Activated naive CD8-positive, alpha-beta T cell treated with anti-CD3 and anti-CD28 coated beads, Interleukin-2, amount 10 ng/mL, durations not matched to agents 7 days and 5 days (primary cell): ENCODE measurements at places on chromosomes 5 and 9.

- no peak for DNase-seq
Observed at GRCh38 chr5:31937703-31938102, 236.4 kb downstream of the GOLPH3 start.

- DNase-seq, result no peak
Observed at GRCh38 chr5:61534481-61535267, 202.6 kb downstream of the ZSWIM6 start.

- DNase-seq, result no peak
Observed at GRCh38 chr5:96031811-96032261, 70.2 kb upstream of the ELL2 start.

- no peak for DNase-seq
Observed at GRCh38 chr9:127064335-127064734, 58.1 kb downstream of the ANGPTL2 start.

DNA sequence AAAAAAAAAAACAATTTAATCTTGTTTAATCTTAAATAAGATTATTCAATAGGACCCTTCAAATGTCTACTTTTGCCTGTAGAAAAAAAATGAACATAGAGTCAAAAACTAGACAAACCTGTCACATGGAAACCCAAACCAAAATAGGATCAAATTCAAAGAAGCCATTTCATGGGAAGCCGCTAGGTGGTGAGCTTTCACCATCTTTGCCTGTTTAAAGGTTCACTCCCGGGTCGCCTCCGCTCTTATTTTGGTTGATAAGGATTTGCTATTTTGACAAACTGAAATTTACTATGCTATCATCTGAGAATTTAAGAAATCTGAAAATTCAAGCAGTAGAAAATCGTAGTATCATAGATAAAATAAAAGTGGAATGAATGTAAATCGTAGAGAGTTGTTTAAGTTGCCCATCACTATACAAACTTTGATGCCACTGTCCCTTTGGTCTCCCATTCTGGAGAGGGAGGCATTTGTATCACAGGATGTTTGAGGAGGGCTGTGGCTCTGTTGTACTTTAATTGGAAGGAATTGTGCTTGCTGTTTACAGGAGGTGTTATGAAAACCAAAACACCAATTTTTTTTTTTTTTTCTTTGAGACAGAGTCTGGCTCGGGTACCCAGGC, 43.5 kb upstream of the DNAH5 start:
- no peak for DNase-seq

GRCh38 chr5:10485142-10485795, 43.6 kb downstream of the ROPN1L start:
- no peak for DNase-seq

DNA sequence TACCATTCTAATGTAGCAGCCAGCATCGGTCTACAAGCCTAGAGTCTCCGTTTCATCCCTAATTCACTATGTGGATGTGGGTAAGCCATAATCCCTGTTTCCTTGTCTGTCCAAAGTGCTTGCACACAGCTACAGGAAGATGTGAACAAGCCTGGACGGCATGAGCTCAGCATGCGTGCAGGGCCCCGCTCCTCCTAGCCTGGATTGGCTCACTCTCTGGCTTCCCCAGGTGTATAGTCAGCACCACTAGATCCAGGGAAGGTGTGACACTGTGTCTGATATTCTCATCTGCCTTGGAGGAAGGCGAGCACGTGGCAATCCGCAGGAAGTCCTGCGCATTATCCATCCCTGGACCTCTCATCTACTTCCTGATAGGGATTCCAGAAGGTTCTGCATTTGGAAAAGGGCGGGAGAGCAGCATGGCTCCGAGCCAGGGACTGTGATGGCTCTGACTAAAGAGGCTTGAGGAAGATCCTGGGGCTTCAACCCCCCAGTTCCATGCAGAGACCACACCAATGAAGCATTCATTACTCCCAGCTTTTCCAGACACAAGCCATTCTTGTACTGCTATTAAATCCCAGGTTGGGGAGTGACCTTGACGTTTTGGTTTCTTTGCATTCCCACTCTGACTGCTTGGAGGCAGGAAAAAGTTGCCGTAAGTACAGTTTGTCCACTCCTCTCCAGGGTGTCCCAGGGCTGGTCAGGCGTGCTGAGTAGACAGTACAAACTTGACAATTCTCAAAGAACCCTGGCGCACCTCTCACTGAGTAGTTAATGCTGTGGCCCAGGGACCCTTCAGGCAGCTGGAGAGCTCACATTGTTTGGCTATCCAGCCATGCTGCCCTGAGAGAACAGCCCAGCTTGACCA, 65.6 kb downstream of the PSD2 start:
- DNase-seq, result no peak

GRCh38 chr9:129745200-129745599, 7.6 kb downstream of the PTGES start:
- DNase-seq, result no peak

DNA sequence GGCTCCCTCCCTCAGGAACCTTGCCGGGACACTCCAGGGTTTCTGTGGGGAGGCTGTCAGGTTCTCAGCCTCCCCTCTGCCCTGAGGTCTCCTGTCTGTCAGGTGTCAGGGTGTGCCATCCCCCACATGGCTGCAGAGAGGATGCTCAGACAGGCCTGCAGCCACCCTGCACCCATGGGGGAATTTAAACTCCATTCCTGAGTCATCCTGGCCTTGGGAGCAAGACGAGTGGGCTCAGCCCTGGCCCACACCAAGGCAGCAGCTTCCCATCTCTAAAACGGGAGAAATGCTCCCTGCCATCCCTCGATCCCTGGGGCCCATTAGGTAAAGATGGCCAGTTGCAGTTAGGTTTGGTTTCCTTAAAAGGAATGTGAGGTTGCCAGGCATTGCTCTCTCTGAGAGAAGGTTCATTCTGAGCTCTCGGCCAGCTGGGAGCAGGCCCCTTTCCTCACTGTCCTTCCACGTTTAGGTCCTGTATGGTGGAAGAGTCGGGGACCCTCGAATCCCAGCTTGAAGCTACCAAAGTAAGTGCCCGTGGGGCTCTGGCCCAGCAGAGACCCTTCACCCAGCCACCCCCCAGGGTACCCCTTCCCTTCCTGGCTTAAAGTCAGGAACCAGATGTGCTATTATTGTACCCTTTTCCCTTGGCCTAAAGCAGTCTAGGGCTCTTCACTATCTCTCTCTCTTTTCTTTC, 26.6 kb downstream of the DYNC2I2 start:
- DNase-seq, result no peak

DNA sequence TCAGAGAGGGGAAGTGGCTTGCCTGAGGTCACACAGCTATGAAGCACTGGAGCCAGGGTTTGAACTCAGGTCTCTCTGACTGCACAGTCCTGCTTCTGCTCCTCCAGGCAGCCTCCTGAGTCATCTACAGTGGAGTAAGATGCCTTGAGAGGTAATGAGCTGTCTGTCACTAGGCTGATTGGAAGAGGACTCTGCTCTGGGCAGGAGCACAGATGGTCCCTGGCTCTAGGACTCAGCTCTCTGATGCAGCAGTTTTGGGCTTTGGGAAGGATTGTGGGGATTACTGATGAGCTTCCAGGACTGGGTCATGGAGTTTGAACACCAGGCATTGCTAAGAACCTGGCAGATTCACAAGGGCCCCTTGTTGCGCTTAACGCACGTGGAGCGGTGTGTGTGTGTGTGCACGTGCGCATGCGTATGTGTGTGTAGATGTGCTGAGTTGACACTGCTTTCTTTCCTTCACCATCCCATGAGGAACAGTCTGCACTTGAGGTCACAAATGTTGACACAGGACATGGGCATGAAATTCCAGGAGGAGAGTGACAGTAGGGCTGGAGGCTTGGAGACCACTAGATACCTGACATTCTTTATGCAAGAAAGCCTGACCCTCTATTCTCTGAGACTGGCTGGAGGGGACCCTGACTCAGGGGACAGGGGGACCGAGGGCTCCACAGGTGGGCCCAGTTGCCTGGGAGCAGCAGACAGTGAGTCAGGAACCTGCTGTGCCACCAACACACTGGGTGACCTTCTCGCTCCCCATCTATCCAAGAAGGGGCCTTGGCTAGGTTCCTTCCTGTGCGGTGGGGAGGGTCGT, 170.5 kb downstream of the RGS3 start:
- no peak for DNase-seq

- DNase-seq, result no peak
Observed at GRCh38 chr5:131364507-131365050, 100.7 kb downstream of the CDC42SE2 start.

DNA sequence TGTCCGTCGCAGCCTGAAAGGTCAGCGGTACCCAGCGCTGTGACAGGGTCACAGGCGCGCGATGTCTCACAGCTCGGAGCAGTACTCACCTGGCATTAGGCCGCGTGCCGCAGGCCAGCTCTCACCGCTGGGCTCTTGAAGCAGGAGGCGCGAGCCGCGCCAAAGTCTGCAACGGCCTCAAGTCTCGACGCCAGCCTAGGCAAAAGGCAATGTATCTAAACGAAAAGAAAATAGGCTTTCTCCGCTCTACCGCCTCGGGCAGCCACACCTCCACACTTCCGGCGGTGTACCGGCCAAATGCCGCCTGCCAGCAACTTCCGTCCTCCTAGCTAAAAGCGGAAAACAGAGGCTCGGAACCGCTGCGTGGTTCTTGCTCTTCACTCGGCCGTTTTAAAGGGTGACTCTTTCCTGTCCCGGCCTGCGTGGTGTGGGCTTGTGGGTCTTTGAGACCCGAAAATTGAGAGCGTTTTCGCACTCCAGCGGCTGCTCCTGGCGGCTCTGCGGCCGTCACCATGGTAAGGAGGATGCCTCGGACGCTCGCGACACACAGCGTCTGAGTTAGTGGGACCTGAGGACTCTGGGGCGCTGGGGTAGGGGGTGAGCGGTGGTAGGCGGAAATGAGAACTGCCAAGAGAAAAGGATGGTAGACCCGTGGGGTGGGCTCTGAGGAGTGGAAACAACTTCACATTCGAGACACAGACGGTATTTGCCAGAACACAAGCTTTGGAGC, at the start of the genes GFM2 and NSA2:
GFM2 (minus strand) TSS at position 269 of the 730 bp plus-strand sequence. CDS start 3,375 bp downstream, outside the sequence.
NSA2 (plus strand) TSS at position 401 of the 730 bp plus-strand sequence; CDS start at position 513, 112 bp downstream.
- peak; percentile 92 for DNase-seq

DNA sequence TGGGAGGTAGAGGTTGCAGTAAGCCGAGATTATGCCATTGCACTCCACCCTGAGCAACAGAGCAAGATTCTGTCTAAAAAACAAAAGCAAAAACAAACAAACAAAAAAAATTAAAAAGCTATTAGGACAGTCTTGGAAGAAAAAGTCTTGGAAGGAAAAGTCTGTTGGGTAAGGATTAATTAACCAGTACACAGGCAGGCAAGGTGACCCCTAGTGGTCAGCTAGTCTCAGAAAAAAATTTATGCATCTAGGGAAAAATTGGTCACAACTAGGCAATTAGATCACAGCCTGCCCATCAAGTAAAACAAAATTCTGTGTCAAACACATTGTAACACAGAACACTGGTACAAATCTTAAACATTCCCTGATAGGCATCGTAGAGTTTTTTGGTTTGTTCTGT, 6.7 kb upstream of the ANKRD18B start:
- no peak for DNase-seq

DNA sequence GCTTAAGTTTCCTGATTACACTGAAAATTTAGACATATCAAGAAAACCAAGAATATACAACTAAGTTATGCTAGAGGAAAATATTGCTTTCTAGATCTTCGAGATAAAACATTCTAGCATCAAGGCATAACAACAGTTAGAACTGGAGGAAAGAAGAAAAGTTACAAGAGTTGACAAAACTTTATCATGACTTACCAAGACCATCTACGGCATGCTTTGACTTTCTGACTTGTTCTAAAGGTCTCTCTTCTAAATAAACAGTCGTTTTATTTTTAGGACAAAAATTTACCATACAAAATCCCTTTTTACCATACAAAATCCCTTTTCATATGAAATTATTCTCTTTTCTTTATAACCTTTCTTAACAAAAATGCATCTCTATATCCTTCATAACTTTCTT, 1110.1 kb upstream of the CDH10 start:
- no peak for DNase-seq

GRCh38 chr9:95879591-95879990, 4.1 kb downstream of the ERCC6L2 start:
- no peak for DNase-seq

GRCh38 chr5:138371454-138371853, 19.0 kb downstream of the KDM3B start:
- no peak for DNase-seq

DNA sequence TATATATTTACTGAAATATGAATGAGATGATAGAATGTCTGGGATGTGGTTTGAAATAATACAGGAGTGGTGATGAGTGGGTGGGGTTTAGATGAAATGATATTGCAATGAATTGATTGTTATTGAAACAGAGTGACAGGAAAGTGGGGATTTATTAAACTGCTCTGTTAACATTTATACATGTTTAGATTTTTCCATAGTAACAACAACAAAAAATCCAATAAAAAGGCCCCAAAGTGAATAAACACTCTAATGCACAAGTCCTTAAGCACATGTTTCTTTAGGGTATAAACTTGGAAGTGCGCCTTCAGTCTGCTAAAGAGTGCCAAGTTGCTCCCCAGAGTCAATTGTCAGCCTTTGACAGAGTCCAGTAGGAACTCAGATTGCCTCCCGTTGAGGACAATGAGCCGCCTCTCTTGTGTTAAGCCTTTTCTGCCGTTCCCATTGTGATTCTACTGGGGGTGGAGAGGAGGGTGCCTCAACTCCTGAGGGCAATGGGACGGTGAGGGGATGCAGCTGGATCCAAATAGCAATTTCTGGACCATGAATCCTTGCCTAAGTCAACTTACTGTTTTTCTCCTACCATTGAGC, 112.3 kb downstream of the SLC28A3 start:
- DNase-seq, result no peak

DNA sequence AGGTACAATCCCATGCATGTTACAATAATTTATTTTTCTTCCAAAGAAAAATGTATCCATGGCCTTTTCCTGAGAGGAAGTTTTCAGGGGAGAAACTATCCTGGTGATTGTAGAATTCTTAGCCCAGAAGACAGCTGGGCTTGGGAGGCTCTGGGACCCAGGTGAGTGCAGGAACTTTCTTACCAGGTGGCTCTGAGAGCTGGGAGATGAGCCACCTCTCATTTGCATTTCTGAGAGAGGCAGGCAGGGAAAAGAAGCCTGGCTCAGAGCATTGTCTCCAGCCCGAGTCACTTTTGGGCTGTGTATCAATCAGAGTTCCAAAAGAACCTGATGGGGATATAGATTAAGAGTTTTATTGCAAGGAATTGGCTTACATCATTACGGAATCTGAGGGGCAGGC, 52.7 kb downstream of the ALG2 start:
- no peak for DNase-seq

- DNase-seq, result no peak
Observed at GRCh38 chr5:176836811-176837706, 26.7 kb downstream of the UNC5A start.

DNA sequence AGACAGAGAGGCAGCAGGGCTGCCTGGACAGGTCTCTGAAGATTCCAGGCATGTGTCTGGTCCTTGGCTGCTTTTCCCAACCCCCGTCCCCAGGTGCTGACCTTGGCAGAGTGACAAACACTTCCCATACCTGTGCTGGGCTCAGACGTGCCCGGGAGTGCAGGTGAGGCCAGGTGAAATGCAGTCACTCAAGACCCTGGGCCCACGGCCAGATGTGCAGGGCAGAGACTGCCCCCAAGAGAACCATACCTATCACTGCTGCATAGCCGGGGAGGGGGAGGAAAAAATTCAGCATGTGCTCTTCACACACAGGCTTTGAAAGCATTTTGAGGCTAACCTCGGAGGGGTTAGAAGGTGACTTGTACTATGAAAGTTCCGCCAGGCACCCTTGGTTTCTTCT, 22.6 kb downstream of the CCNJL start:
- DNase-seq, result no peak
